ENCODE measurements at places on chromosomes 2 and 18.

DNA sequence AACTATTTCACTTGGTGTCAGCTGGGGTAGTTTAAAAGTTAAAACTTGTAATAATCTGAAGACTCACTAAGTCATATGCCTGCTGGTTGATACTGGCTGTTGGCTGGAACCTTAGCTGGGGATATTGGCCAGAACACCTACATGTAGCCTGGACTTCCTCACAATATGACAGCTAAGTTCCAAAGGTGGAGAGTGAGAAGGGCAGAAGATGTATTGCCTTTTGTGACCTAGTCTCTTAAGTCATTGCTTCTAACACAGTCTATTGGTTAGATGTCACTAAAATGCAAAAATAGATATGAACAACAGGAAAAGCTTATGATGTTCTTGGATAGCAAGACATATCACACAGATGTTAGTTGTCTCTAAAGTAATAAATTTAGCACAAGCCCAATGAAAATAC, 113.2 kb upstream of the CHAC2 start:
- no peak for DNase-seq

DNA sequence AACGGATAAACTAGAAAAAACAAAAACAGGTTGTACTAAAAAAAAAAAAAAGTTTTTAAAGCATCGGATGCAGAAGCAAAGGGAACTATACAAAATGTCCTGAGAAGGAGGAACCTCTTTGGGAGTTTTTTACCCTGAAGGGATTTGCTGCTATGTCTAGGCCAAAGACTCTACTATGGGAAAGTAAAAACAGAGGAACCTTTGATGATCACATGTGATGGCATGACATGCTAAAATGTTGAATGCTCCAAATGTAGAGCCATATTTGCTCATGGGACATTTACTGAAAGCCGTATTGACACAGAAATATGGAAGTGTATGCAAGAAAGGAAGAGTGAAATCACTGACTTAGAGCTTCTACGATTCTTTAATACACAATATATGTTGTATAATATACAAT, 992.0 kb upstream of the ZEB2 start:
- DNase-seq: no peak

GRCh38 chr18:80198994-80199748, 48.1 kb downstream of the PARD6G start:
- DNase-seq: no peak

DNA sequence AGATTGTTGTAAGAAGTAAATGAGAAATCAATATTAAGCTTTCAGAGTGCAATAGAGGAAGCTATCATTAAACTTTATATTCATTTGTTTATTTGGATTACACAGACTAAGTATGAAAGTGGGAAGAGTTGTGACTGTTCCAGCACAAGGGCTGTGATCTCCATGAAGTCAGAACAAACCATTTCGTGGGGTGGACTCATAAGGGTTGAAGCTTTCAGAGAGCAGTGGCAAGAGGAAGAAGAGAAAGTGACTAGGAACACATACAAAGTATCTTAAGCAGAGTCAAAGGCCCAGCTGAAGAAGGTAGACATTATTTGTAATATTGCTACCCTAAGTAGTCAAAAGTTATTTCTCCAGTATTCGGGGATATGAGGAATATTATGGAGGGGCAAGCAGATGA, 117.0 kb downstream of the ARHGAP15 start:
- no peak for DNase-seq

DNA sequence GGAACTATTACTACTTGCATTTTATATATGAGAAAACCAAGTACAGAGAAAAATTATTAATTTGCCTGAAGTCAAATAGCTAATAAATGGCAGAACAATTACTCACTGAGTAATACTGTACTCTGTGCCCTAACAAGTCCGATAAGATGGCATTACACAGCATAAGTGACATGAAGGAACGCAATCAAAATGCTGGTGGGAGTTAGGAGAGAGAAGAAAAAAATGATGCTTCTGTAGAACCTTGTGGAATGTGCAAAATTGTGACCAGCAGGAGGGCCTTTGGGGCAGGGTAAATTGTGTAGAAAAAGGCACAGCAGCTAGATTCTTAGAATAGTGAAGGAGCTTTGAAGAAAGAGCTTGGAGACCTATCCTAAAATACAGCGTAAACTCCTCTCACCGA, 32.9 kb downstream of the EPHA4 start:
- DNase-seq: no peak

DNA sequence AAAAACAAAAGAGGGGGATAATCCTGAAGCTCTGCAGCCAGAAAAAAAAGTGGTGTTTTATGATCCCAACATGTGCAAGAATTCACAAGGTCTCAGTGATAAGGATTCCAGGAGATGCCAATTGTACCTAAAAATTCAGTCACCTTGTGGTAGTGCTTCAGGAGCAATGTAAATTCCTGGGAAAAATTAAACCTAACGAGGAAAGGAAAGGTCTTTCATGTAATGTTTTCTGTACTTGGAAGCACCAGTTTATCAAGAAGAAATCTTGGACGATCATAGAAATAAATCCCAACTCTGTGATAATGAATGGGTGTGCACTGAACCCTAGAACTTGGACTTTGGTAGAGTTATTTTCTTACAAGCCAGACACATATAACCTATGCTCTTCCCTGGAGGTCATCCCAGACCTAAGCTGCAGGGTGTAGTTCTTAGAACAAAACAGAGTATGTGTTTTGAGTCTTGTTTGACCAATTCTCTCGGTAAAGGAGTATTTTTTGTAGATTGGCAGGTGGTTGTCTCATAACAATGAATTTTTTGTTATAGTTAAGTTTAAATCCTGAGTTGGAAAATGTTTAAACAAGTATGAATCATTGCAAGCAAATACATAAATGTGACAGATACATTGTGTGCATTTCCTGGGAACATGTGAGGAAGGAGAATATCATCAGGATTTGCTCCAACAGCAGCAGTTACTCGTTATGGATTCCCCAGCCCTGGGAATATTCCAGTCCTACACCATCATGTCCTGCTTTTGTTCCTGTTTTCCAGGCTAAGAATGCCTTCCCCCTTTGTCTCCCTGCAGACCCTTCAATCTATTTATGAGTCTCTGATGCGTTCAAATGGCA, 224.6 kb downstream of the NAPG start:
- DNase-seq: no peak

Data from activated naive CD8-positive, alpha-beta T cell treated with anti-CD3 and anti-CD28 coated beads for 36 hours (primary cell).